ENCODE measurements at places on chromosomes 1 and 21. TPM values are rescaled to one million over a fixed set of nuclear protein-coding genes. Genes with fewer than 3 reads are reported as not detected.
A peak's percentile ranks its signal among the peaks of the same experiment; 100 is the strongest.

GRCh38 chr1:22831729-22832413, 121.2 kb downstream of the EPHB2 start:
- peak; percentile 97 for ATAC-seq
- no peaks in the 10 kb centered on the region for H3K36me3 ChIP-seq
- no peaks in the 10 kb centered on the region for H3K4me1 ChIP-seq
- H3K27me3 ChIP-seq = peaks cover 18% of the 10 kb centered on the region

GRCh38 chr1:212559929-212560328, 48.6 kb upstream of the ATF3 start:
- peak overlapping the region; percentile 91 for H3K27ac ChIP-seq
- H3K27me3 ChIP-seq = no peaks in the 10 kb centered on the region
- H3K36me3 ChIP-seq = no peaks in the 10 kb centered on the region
- peaks cover 9% of the 10 kb centered on the region for H3K4me1 ChIP-seq
- no peak for ATAC-seq

GRCh38 chr1:231139659-231140654, 21.9 kb upstream of the TRIM67 start:
- H3K36me3 ChIP-seq = no peaks in the 10 kb centered on the region
- peaks cover 28% of the 10 kb centered on the region for H3K27me3 ChIP-seq
- ATAC-seq = no peak
- H3K27ac ChIP-seq = no peak overlapping the region
- H3K4me1 ChIP-seq = no peaks in the 10 kb centered on the region

GRCh38 chr21:35390013-35390776, 341.1 kb upstream of the RUNX1 start:
- peak; percentile 70 for ATAC-seq
- peak overlapping the region; percentile 26 for H3K4me3 ChIP-seq
- H3K27me3 ChIP-seq = no peaks in the 10 kb centered on the region
- peaks cover 14% of the 10 kb centered on the region for H3K4me1 ChIP-seq
- H3K36me3 ChIP-seq = no peaks in the 10 kb centered on the region

GRCh38 chr1:180156201-180156600, 1.5 kb downstream of the QSOX1 start:
- H3K4me1 ChIP-seq = peaks cover 46% of the 10 kb centered on the region
- no peak for ATAC-seq
- H3K27me3 ChIP-seq = no peaks in the 10 kb centered on the region
- H3K27ac ChIP-seq = peak overlapping the region; percentile 17
- peaks cover 14% of the 10 kb centered on the region for H3K36me3 ChIP-seq

GRCh38 chr21:44550807-44551206, 498 bp downstream of the KRTAP10-2 start:
- H3K4me1 ChIP-seq = peaks cover 12% of the 10 kb centered on the region
- H3K27ac ChIP-seq = no peak overlapping the region
- H3K27me3 ChIP-seq = peaks cover 4% of the 10 kb centered on the region
- ATAC-seq = no peak
- no peak overlapping the region for H3K4me3 ChIP-seq

DNA sequence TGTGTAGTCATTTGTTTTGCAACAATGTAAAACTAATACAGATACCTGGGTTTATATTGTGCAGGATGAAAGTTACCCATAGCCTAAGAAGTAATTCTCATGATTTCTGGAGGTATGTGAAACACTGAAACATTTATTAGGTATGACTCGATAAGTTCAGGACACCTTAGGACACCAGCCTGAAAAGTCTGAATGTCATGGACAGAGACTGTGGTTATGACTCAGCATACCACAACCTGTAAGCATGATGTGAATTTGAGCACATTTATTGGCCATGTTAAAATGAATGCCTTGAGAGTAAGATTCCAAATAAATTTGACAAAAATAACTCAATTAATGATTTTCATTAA, 1471.7 kb upstream of the B3GALT2 start:
- no peak overlapping the region for H3K27ac ChIP-seq
- no peaks in the 10 kb centered on the region for H3K4me1 ChIP-seq
- H3K4me3 ChIP-seq = no peak overlapping the region

DNA sequence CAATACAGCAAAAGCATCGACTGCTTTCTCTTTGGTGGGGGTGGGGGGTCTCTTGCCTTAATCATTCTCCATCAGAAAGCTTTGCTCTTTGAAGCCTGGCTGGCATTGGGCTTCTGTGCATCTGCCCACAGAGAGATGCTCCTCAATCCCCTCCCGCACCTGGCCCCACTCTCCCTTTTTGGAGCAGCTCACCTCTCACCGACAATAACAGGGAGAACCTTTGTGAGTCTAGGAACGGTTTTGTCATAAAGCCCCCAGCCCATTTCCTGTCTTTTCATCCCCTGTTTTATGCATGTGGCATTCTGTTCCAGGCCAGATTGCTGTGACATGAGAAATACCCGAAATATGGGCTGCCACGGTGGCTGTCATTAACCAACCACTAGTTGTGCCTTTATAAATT, 469.0 kb upstream of the VAMP3 start:
- no peaks in the 10 kb centered on the region for H3K36me3 ChIP-seq
- no peak for ATAC-seq
- peaks cover 28% of the 10 kb centered on the region for H3K27me3 ChIP-seq
- H3K4me3 ChIP-seq = no peak overlapping the region
- H3K4me1 ChIP-seq = no peaks in the 10 kb centered on the region

DNA sequence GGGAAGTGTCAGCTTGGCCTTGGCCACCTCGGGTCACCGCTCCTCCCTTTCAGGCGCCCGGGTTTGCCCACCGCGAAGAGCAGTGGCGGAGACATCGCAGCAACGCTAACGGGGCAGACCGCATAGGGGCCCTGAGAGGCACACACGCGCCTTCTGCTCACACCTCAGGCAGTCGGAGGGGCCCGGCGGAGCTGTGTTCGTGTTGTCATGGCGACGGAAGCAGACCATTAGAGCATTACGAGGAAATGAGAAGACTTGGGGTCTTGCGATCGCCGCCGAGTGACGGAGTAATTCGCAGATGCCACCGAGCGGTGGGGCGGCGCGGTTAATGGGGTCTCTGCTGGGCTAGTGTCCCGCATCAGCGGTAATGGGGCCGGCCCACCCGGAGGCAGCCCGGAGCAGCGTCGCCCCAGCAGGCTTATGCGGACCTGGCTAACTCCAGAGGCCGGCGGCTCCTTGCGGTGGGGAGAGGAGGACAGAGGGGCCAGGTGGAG, 144.1 kb downstream of the TNR start:
- H3K36me3 ChIP-seq = no peaks in the 10 kb centered on the region
- peaks cover 44% of the 10 kb centered on the region for H3K27me3 ChIP-seq
- H3K4me3 ChIP-seq = no peak overlapping the region

GRCh38 chr21:29025328-29025713, 853 bp downstream of the USP16 start:
- peaks cover 15% of the 10 kb centered on the region for H3K4me1 ChIP-seq
- peak overlapping the region; percentile 94 for H3K27ac ChIP-seq
- H3K36me3 ChIP-seq = peaks cover 54% of the 10 kb centered on the region
- peak; percentile 20 for ATAC-seq
- H3K4me3 ChIP-seq = peak overlapping the region; percentile 89

- H3K27ac ChIP-seq = no peak overlapping the region
- H3K36me3 ChIP-seq = no peaks in the 10 kb centered on the region
- no peak overlapping the region for H3K4me3 ChIP-seq
- peaks cover 28% of the 10 kb centered on the region for H3K27me3 ChIP-seq
Observed at GRCh38 chr1:29698033-29698432, 461.7 kb downstream of the PTPRU start.

DNA sequence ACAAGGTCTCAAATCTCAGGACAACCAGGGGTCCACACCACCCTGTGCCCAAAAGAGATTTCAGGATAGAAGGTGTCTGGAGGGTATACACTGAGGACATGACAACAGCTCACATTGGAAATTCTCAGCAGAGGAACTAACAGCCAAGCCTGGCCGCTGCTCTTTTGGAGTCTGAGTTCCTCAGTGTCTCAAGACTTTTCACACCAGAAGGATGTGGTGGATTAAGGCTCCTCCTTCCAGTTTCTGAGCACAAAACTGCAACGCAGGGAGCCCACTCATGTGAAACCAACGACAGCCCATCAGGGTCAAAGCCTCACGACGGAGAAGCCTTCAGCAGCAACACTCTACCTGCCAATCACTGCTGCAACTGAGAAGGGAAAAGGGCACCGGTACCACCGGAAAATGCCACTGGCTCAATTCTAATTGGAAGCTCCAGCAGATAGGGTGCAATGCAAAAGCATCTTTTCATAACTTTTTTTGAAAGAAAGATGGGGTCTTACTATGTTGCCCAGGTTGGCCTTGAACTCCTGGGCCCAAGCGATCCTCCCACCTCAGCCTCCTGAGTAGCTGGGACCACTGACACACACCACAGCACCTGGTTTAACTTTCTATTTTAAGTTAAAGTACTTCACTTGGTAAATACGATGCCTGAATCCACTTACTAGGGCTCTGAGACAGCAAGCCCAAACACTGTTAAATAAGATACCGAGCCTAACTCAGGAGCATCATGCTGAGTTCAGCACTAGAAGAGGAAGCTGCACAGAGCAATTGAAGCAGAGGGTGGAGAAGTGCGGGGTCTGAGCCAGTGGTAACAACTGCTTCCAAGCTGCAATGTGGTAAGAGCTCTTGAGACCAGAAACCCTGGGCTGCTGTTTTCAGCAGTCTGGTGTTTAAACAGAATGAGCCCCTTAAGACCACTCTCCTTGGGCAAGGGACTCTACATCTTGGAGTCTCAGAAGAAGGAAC, 7.8 kb downstream of the CAPZB start:
- H3K27ac ChIP-seq = peak overlapping the region; percentile 93
- H3K36me3 ChIP-seq = peaks cover 74% of the 10 kb centered on the region

The SUMO3 gene
- 86.2 TPM for total RNA-seq

The AIM2 gene
- 47.2 TPM for total RNA-seq

The NHLH1 gene
- 1.0 TPM for total RNA-seq

The SPATA6 gene
- total RNA-seq = 2.7 TPM

The C1orf232 gene
- not detected for total RNA-seq

All from activated T-helper 17 cell treated with anti-CD3 and anti-CD28 coated beads, Interleukin-2, amount 50 U/mL, for 72 hours (primary cell).